Activated naive CD4-positive, alpha-beta T cell (primary cell): ENCODE measurements at places on chromosomes 12 and 14.
A peak's percentile ranks its signal among the peaks of the same experiment; 100 is the strongest.

GRCh38 chr12:38556647-38557046, 240.1 kb downstream of the ALG10B start:
- no peak for DNase-seq

DNA sequence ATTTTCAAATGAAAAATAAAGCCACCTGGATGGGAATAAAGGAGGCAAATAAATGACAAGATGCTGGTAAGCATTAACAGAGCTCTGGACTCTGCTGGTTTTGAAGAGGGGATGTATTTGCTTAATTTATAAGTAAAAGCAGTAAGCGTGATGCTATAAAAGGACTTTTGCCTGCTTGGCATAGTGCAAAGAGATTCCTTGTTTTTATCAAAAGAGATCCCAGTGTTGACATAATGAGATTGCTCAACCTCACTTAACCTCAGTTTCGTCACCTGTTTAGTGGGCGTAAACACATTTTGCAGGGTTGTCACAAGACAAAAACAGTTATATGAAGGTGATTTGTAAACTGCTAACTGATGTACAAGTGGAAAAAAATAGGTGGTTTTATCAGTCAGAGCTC, 13.8 kb downstream of the ASCL1 start:
- DNase-seq, result no peak

DNA sequence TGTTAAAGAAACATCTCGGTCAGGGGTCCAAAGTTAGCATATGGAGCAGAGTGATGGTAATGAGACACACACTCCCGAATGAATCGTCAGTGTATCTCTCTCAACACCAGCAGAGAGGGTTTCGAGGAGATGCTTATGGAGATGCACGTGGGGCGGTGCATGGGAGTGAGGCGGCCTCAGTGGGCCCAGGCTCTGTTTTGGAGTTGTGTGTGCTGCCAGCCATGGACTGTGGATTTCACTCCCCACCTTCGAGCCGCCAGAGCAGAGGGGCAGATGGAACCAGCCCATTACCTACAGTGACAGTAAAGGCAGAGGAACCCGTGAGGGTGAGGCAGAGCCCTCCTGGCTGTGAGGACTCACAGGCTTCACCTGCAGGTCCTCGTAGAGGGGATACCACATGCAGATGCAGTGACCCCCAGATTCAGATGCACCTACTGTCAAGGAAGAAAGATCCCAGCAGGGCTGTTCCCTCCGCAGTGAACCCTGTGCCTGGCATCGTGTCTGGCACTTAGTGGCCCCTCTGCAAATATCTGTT, 68.2 kb downstream of the WDR20 start:
- DNase-seq, result no peak

GRCh38 chr14:54299410-54300363, 97.1 kb upstream of the CDKN3 start:
- DNase-seq, result no peak

GRCh38 chr12:50568338-50569091, 63.7 kb downstream of the DIP2B start:
- DNase-seq, result no peak

DNA sequence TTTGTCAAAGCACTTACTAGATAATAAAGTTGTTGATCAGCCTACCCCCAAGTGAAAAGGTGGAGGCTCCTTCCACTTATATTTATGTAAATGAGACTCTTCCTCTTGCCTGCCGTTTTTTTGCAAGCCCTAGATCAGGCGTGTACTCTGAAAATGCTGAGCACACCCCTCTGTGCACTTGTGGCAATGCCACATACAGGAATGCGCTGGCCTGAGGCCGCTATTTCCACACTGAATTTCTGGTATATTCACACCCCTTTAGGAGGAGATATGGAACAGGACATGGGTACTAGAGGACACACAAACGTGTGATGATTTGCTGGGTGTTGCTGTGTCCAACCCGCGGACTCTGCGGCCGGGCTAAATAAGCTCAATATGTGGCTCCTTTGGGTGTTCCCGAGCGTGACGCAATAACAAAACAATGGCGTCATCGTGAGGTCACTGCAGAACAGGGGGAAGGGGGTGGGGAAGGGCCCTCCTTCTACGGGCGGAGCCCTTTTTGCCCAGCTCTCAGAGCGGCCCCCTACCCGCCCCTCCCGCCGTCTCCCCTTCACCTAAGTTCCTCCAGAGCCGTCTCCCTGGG, 554 bp upstream of the TSPAN31 start:
- DNase-seq, result peak; percentile 63

- no peak for DNase-seq
Observed at GRCh38 chr14:70107309-70107708, 81.4 kb downstream of the SLC8A3 start.

DNA sequence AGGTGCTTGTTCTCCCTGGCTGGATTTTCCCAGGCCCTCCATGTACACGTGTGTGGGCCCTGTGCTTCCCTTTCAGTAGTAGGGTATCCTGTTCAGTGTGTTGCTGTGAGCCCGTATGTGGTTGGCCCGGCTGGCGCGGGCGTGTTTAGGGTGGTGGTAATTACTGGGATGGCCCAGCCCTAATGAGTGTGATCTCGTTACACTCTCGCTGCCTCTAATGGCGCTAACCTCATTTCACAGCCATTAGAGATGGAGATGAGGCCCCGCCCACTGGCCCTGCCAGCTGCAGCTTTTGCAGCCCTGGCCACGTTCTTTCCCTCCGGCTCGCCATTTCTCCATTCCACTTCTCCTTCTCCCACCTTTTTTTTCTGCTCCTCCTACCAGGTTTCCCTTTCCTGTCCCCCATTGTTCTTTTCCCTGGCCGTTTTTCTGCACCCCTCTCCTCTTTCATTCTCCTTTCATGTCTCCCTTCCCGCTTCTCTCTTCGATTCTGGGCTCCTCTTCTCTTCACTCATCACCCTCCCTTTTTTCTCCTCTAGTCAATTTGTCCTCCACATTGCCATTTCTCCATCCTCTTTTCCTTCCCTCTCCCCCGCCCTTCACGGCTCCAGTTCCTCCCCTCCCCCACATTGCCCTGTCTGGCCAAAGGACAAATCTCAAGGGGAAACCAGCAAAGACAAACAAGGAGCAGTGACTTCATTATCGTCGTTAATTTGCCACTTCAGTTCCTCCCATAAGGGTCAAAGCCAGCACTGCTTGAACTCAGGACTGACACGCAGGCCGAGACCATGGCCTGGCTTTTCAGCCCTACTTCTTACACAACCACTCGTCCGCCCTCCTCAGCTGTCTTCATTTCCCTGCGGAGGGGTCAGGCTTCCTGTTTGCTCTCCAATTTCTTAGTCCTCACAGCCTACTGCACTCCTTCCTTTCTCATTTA, 6.8 kb downstream of the ZFHX2 start:
- no peak for DNase-seq

- DNase-seq, result no peak
Observed at GRCh38 chr12:32444895-32445294, 45.5 kb downstream of the FGD4 start.

DNA sequence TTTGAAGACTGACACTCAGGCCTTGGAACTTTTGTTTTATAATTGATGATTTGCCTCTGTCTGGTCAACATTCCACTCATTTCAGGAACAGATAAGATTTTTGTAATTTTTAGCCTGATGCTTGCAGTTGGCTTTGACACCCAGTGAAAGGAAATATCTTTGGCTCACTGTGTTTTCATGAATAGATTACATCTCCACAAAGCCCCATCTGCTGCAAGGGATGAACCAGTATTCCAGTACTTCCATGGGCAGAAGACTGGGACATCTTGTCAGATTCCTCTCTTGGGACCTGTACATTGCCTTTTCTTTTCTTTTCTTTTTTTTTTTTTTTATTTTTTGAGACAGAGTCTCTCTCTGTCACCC, 28.4 kb downstream of the GSG1 start:
- DNase-seq, result no peak

DNA sequence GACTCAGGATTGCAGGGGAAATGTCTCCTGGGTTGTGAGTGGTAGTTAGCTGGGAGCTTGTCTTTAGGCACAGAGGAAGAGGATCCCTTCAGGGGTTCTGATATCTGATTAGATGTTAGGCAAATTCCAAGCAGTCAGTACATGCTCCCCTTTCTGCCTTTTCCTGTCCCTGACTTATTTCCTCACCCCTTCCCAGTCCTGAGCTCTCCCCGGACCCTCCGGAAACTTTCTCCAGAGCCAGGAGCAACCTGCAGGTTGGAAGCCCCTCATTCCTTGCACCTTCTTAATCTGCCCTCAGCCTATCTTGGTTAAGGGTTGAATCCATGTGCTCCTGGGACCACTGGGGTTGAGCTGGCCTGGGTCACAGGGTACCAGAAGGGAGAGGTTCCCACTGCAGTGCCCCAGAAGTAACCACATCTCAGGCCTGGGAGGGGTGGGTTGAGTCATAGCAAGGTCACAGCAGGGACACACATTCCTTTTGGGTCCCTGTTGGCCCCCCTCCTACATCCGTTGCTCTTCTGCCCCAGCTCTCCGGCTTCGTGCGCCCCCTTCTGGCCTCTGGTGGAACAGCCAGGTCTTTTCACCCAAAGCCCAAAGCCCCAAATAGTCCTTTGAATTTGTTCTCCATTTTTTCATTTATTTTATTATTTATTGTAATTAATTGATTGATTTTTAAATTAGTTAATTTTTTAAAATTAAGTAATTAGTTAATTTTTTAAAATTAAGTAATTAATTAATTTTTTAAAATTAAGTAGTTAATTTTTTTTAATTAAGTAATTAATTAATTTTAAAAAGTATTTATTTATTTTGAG, 1.8 kb downstream of the IGFBP6 start:
- peak; percentile 86 for DNase-seq

- DNase-seq, result no peak
Observed at GRCh38 chr14:96964726-96965415, 167.7 kb downstream of the VRK1 start.

DNA sequence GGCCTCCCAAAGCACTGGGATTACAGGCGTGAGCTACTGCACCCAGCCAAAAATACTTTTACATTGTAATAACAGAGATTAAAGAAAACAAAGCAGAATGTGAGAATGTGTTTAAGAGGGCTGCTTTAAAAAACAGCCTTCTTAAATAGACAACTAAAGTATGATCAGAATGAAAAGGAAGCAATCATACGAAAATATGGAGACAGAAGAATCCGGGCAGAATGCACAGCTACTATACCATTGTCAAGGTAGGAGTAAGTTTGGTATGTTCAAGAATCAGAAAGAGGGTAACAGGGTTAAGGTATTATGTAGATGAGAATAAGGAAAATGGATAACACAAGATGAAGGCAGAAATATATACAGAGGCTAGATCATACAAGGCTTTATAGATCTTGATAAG, 8.5 kb downstream of the SEC23A start:
- no peak for DNase-seq

GRCh38 chr14:69573831-69574262, 824 bp downstream of the CCDC177 start:
- no peak for DNase-seq

GRCh38 chr12:9951026-9951675, 19.0 kb upstream of the CLEC2A start:
- DNase-seq, result no peak

- DNase-seq, result no peak
Observed at GRCh38 chr14:77761205-77761931, 412 bp upstream of the SNW1 start.

DNA sequence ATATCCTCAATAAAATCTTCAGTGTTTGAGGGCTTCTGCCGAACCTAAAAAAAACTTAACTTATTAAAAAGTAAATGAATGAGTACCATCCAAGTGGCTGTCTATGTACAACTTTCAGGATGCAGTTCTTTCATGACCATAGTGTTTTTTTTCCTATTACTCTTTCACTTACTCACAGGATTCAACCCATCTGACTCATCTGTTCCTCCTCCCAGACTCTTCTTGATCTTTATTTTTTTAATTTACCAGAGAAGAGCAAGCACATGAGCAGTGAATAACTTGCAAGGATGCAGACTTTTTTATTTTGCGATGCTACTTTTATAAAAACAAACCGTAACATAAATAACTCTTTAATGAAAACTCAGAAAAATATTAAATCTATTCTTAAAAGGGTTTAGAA, 24.5 kb downstream of the RECQL start:
- no peak for DNase-seq

DNA sequence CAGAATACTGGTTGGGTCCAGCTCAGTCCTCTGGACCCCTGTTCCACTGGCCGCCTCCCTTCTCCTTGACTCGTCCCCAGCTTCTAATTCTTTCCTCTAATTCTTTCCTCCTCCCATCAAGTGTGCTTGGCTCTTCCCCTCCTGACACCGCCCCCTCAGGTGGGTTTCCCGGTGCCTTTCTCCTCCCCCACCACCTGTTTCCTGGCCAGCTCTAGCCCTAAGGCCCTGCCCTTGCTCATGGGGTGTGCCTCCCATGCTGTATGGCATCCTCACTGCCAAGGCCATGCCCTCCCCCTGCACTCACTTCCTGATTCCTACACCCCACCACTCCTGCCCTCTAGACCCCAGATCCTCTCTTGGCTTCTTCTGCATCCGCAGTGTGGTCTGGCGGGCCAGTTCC, 12.1 kb upstream of the EML1 start:
- DNase-seq, result no peak

DNA sequence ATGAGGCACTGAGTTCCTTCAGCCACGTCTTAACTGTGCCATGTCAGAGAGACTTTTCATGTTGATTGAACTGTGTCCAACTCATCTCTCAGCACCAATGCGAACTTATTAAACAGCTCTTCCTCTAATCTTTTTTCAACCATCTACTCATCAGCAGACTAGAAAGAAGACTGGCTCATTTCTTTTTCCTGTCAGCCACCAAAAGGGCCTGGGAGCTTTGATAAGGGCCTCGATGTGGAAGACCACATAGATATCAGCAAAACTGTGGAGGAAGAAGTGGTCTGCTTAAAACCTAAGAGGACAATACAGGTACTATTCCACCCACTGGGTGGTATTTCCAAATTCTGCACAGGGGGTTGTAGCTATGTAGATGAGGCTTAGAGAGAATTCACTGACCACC, 3.6 kb upstream of the PLXNC1 start:
- no peak for DNase-seq

GRCh38 chr12:4141348-4142270, 132.0 kb upstream of the CCND2 start:
- no peak for DNase-seq

DNA sequence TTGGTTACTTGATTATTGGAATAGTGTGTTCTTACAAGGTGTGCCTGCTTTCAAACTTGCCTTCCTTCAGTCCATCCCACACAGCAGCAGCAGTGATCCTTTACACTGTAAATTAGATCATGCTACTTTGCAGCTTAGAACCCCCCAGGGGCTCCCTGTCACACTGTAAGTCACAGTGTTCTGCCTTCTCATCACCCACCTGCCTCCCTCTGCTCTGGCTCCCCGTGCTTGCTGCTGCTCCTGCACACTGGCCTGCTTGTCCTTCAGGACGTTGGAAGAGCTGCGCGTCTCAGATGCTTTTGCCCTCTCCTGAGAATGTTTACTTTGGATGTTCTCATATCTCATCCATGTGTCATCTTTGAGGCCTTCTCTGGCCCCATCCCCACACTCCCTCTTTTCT, 27.3 kb downstream of the ZC3H14 start:
- no peak for DNase-seq

- DNase-seq, result no peak
Observed at GRCh38 chr14:32043624-32044023, 33.5 kb upstream of the ARHGAP5 start.
